ENCODE measurements at places on chromosomes 7 and 10.

- DNase-seq: no peak
Measured at GRCh38 chr7:141701489-141702046, 398 bp downstream of the DENND11 start.

DNA sequence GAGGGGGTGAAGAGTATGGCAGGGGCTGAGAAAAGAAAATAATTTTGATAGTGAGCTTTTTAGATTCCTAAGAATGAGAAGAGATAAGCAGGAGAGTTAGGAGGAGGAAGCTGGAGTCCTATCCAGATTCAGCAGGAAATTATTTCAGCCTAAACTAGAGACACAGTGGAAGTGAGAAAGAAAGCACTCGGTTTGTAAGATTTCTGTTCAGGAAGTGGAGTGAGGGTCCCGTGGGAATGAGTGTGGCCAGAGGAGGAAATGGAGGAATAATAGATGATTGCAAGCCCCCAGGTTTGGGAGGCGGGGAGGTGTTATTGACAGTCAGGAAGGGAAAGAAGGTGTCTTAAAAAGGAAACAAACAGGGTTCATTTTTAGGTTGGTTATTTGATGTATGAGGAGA is 84.8 kb upstream of the NRP1 start:
- no peak for DNase-seq

DNA sequence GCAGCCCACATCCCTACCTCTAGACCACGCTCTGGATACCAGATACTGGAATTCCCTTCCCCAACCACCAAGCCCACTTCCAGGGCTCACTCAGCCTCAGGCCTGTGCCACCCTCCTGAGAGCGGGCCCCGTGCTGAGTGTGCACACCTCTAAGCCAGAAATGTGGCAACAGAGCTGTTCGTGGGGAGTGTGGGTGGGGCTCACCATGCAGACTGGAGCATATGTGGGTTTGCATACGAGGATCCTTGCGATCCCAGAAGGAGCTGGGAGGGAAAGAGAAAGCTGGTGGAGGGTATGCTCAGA is 13.0 kb upstream of the LIMK1 start:
- no peak for DNase-seq

- DNase-seq: no peak
Measured at GRCh38 chr7:67487316-67487715, 490.7 kb downstream of the TYW1 start.

DNA sequence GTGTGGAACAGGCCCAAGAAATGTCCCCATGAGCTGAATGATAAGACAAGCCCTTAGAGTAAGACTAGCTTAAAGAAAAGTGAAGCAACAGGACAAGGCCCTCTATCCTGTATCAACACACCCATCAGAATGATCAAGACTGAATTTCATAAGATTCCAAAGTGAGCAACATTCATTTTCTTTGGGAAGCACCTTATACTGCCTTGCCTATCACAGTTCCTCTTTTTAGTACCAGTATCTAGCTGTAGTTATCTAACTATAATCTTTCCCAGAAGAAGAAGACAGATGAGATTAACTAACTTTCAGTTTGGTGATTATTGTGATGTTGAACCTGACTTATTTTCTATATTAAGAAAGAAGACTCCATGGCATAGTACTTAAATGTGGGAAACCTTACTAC is 391.2 kb downstream of the PHTF2 start:
- no peak for DNase-seq

GRCh38 chr10:116774728-116775151 is 32.4 kb upstream of the HSPA12A start:
- no peak for DNase-seq
